ENCODE measurements at places on chromosomes 7 and 10.

DNA sequence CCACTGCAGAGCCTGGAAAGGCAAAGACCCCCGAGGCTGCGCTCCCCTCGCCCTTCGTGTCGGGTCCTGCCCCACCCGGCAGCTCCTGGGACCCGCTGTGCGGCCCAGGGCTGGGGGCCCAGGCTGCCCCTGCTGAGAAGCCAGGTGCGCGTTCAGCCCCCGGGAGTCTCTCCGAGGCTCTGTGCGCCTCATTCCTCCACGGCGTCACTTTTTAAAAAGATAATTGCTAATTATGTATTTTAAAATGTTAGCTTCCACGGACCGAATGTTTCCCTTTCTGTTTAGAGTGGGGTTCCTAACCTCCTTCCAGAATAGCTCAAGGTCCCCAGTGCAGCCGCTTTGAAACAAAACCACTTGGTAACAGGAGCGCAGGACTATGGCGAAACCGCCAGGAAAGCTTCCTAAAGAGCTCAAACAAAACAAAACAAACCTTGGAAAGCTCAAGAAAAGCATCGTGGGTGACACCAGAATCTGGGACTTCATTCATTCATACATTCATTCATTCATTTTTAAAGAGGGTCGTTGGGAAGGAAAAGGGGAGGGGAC lies 45.6 kb downstream of the PDIA4 start:
- no peak for DNase-seq

DNA sequence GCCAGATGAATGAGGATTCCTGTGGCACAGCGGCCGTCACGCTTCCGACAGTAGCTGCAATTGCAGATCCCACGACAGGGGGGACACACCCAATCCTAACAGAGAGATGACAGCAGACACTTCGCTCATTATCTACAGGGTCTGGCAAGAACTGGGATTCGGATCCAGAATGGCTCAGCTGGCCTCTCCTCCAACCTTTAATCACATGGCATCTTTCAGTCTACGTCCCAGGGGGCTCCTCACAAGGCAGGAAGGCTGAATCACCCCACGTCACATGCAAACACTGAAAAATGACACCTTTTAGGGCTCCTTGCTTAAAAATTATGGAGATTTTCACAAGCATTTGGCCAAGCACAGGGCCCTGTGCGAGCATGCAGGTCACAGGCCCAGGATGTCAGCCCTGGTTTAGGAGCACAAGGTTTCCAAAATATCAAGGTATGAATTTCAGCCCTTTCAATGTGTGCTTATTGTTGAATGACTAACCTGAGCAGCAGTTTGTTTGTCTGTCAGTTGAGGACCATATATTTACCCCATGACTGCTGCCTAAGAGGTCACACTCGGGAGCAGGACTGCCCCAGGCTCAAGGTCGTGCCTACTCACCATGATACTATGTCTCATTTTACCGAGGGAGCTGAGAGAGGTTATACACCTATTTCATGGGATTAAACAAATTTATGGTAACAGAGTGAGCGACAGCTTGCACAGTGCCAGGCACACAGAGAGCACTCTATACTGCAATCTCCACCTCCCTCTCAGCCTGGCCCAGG lies 42.5 kb downstream of the CDCA7L start:
- no peak for DNase-seq

DNA sequence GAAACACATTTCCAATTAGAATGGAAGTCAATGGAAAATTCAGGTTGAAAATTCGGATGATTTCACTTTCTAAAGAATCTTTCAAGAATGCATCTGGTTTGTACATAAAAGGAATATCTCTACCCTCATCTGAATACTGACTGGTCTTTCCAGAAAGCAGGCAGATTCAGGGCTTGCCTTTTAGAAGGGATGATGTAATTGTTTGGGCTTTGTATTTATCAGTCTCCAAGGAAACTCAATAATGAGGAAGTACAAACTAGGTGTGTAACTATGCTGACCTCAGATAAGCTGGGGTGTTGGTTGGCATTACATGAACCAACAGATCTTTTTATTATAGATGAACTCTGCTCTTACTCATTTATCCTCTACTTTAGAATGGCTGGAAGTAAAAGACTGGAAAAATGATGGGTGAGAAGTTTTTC lies 24.1 kb downstream of the PDLIM1 start:
- peak; percentile 96 for DNase-seq

DNA sequence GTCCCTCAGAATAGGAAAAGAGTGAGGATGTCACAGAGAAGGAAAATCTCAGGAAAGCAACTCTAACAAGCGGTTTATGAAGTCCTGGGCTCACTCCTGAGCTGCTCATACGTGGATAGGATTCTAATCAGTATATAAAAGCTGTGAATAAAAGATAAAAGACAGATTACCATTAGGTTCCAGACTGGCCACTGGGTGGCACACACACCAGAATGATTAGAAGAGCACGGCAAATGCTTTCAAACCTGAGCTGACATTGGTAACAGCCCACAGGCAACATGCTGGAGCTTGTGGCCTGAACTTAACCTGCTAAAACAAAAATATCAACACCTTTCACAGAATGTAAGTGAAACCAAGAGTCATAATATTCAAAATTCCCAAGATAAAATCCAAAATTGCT lies 370.8 kb downstream of the GRID1 start:
- no peak for DNase-seq

- no peak for DNase-seq
Observed at GRCh38 chr7:152341914-152342236, 93.9 kb downstream of the KMT2C start.

- DNase-seq, result no peak
Observed at GRCh38 chr7:20268824-20269223, 51.6 kb upstream of the MACC1 start.

DNA sequence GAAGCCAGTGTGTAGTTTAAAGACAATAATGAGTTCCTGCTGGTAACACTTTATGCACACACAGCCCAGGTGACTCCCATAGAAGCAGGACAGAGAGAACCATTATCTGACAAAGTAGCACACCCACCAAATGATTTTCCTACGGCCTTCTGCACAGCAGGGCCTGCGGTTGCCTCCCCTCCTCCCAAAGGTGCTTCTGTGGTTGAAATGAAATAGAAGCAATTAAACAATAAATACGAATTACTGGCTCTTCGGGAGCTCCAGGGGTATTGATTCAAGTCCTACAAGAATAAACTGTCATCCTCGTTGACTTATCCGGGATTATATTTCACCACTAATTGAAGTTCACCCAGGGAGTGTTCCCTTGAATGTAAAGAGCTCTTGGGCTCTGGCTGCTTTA lies 172.1 kb downstream of the ACTR3B start:
- no peak for DNase-seq

Data from kidney epithelial cell (primary cell).